IPS-NIHi11 (cell line): ENCODE measurements at places on chromosomes 6 and 20.

- peak; percentile 64 for DNase-seq
These were observed 80.8 kb upstream of the FUCA2 start for GRCh38 chr6:143592335-143592734.

DNA sequence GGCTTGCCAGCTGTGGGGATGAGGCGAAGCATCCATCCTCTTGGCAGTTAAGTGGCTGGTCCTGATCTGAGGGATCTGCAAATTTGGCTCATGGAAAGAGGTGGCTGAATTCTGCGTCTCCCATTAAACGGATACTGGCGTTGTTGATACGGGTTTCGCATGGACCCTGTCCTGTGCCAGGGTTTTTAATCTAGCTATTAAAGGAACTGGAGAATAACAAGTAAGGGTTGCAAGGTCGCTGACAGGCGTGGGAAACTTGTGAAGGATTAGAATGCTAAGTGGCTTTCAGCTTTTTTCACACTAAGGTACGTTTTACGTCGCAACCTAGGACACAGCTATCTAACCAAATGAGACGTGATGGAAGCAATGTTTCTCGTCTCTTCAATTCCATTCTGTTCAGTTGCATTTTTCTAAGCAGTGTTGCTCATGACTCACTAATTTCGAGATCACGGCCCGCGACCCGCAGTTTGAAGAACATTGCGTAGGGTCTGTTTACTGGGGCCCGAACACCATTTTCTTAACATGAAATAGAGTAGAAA is 852 bp downstream of the GMNN start:
- DNase-seq: no peak

GRCh38 chr6:12363651-12364381 is 73.7 kb downstream of the EDN1 start:
- no peak for DNase-seq

DNA sequence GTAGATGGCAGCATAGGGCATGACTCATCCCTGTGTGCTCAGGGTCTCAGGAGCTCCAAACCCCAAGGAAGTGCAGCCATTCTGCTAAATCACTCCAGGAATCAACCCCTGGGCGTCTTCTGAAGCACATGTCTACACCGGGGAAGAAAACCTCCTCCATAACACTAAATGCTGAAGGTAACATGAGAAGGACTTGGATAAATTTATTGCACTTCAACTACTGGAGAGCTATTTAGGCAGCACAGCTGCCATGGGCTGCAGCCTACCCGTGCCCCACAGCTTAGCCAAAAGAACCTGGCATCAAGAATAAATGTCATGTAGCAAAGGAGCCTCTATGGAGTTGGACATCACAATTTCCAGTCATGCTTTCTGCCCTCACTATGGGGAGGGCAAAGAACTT is 152.4 kb upstream of the PROKR2 start:
- DNase-seq: no peak

DNA sequence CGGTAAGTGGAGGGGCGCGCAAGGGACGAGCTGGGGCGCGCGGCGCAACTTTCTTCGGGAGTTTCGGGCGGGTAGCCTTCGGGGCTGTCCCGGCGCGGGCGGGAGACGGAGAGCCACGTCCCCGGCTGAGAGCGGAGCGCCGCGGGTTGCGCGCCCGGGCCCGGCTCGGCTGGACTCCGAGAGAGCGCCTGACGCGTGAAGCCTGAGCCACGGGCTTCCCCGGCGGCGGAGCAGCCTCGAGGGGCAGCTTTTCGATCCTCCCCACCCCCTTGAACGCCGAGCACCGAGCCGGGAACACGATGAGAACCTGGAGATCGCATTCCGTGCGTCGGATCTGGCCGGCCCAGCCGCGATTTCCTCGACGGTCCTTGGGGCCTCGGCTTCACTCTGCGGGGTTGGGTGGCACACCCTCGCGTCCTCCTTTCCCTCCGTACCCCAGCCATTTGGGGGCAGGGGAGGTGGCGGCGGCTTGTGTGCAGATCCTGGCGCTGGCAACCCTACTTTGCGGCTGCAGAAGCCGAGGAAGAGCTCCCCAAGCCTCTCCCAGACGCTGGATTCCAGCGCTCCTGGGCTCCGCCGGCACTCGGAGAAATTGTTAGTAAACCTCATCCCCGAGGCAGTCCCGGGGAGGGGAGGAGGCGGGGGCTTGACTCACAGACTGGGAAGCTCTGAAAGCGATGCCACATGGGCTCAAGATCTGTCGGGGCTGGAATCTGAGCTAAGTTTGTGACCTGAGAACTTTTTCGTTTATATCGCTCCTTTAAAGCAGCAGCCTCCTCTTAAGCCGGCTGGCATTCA is 572 bp downstream of the DSE start:
- peak; percentile 83 for DNase-seq

- no peak for DNase-seq
These were observed 38.6 kb downstream of the ZNF217 start for GRCh38 chr20:53555081-53555480.

GRCh38 chr6:5278565-5279120 is 17.3 kb downstream of the FARS2 start:
- no peak for DNase-seq

GRCh38 chr6:67698534-67698933 is 936.5 kb upstream of the ADGRB3 start:
- DNase-seq: no peak

- no peak for DNase-seq
These were observed 86.2 kb downstream of the LAMP5 start for GRCh38 chr20:9600562-9600961.

DNA sequence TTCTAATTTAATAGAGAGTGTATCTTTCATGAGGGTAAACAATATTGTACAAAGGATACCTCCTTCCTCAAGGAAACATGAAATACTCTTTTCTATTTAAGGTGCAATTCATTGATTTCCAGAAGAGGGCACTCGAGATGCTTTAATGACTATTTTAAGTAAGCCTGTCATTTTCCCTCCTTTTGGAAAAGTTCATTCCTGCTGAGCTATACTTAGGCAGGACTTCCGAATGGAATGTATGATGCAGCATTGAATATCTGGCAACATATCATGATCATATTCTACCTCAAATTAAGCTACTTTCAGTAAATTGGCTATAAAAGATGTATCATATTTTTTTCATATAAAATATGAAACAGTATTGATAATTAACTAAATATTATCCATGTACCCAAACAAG is 5.0 kb downstream of the DST start:
- peak; percentile 28 for DNase-seq

DNA sequence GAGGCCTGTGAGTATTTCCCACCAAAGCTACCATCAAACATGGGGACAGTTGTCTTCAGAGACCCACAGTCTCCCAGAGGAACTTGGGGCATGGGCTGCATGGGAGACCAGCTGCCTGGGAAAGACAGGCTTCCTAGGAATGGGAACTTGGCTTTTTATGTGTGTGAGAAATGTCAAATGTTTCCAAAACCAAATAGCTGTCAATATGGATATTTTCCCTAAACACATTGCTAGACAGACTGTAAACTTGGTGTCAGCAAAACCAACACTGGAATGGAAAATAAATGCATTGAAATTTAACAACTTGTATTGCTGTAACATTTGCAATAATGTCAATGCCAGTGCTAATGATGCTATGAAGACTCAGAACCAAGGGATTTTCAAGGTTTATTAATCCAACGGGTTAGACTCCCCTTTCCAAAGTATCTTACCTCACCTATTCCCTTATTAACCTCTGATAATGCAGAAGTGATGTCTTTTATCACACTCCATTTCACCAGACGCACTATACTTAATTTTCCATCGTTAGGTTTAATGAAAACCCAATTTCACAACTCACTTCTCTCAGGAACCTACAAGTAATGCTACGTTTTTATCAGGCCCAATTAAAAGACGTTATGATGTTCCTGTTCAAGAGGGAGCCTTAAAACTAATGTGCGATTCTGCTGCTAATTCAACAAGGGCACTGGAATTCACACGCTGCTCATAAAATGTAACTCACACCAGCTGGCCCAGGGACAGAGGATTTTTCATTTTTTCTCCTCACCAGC is 546.1 kb upstream of the CHD6 start:
- no peak for DNase-seq

GRCh38 chr20:62873280-62873679 is 11.7 kb upstream of the TCFL5 start:
- DNase-seq: no peak

GRCh38 chr6:33742837-33743236 is 3.9 kb downstream of the IP6K3 start:
- peak; percentile 45 for DNase-seq

- no peak for DNase-seq
These were observed 387.8 kb upstream of the GJE1 start for GRCh38 chr6:141744971-141745370.

GRCh38 chr6:16396497-16397319 is 158.3 kb downstream of the GMPR start:
- DNase-seq: no peak

DNA sequence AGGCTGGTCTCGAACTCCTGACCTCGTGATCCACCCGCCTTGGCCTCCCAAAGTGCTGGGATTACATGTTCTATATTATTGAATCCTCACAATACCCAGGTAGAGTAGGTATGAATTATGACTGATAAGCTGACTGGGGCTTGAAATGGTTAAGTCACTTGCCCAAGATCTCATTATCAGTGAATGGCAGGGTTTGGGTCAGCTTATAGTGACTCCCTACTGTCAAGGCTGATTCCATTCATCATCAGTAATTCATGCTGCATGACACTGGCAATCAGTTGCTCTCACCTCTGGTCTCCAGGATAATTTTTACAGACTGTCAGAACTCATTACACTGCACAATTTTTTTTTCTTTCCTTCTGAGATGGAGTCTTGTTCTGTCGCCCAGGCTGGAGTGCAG is 127.6 kb downstream of the KIF13A start:
- DNase-seq: no peak

- no peak for DNase-seq
These were observed 9.6 kb upstream of the PKIG start for GRCh38 chr20:44572551-44573500.

DNA sequence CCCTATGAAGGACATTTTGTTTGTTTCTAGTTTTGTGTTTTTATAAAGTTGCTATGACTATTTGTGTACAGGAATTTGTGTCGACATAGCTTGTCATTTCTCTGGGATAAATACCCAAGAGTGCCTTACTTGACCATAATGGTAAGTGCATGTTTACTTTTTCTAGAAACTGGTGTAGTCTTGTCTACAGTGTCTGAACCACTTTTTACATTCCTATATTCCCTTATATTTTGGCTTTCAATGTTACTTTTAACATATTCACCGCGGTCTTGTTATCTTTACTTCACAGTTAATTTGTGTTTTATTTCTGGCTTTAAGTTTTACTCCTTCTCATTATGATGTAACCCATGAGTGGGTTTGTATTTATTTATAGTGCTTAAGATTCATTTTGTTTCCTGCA is 444.4 kb upstream of the RGS17 start:
- DNase-seq: no peak

DNA sequence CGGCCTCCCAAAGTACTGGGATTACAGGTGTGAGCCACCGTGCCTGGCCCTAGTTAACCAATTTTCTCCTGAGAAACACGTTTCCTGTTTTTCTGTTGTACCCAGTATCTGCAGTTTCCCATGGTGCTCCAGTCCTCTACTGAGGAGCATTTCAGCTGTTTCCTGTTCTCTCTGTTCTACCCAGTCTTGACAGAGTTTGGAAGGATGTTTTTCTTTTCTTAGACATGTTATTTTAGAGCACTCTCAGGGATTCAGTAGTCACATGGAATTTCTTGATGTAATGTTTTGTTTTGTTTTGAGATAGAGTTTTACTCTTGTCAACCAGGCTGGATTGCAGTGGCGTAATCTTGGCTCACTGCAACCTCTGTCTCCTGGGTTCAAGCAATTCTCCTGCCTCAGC is 129.8 kb upstream of the TIAM2 start:
- no peak for DNase-seq

GRCh38 chr20:10647471-10647870 is 26.3 kb downstream of the JAG1 start:
- peak; percentile 45 for DNase-seq

DNA sequence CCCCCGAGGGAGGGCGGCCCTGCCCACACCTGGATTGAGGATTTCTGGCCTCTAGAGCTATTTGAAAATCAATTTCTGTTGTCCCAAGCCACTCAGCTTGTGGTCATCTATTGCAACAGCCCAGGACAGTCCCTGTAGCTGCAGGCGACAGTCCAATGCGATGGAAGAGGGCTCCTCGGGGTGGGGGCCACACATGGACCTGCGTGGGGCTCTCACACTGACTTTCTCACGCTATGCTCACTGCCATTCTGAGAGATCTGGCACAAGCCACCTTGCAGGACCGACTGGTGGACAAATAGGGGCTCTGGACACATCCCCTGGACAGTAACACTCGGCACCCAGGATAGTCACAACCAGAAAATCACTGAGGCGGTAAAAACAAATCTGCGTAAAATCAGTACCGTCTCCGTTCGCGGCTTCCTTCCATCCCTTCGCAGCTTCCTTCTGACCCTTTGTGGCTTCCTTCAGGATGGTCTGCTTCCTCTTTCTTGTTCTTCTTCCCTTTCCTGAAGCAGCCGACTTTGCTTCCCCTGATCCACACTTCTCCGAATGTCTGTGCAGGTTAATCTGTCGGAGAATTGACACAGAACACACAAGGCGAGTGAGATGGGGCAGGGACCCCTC is 21.8 kb downstream of the CTCFL start:
- DNase-seq: no peak

- DNase-seq: no peak
These were observed 189.1 kb upstream of the SULF2 start for GRCh38 chr20:47974234-47974878.

GRCh38 chr6:44022296-44022661 is 105.0 kb downstream of the MRPL14 start:
- DNase-seq: no peak

- DNase-seq: no peak
These were observed 624 bp upstream of the NPEPL1 start for GRCh38 chr20:58691773-58692578.

DNA sequence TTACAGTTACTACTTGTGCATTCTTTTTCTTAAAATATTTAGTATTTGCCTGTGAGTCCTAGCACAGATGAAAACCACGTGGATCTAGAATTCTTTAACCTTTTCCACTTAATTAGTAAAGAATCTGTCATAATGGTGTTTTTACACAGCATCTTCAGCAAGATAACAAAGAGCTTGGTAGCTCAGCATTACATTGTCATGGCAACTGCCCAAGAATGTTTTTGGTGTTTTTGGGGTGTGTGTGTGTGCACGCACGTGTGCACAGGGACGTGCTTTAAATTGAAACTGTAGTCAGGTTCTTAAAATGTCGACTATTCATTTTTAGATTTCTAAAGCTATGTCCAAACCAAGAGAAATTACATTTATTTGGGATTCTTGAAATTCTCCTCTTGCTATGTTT is 108.0 kb downstream of the FIG4 start:
- DNase-seq: no peak

DNA sequence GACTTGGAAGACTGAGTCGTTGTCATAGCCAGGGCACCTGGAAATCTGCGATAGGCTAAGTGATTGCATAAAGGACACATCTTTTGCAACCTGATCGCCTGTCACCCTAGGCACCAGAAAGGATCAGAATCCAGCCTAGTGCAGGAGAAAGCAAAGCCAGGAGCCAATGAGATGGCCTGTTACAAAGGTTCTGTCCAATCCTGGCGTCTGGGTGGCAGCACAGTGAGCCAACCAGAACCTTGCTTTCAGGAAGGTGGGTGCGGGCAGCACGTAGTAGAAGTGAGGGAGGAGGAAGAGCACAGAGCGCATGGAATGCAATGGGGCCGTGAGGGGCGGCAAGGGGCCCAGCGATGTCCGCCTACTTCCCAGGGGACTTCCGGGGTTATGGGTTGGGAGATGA is 120.4 kb upstream of the GGTLC1 start:
- no peak for DNase-seq
